Ovary (tissue), 10 donors: ENCODE measurements at places on chromosomes 1 and 21. TPM values are rescaled to one million over a fixed set of nuclear protein-coding genes. Genes with fewer than 3 reads are reported as not detected.

RGSL1 gene
- not detected for total RNA-seq

CFAP141 gene
- total RNA-seq: not detected

AADACL3 gene
- not detected for total RNA-seq

SLC66A1 gene
- 9.6 TPM for total RNA-seq

CFHR2 gene
- 0.38 TPM for total RNA-seq

KPRP gene
- not detected for total RNA-seq

DNA sequence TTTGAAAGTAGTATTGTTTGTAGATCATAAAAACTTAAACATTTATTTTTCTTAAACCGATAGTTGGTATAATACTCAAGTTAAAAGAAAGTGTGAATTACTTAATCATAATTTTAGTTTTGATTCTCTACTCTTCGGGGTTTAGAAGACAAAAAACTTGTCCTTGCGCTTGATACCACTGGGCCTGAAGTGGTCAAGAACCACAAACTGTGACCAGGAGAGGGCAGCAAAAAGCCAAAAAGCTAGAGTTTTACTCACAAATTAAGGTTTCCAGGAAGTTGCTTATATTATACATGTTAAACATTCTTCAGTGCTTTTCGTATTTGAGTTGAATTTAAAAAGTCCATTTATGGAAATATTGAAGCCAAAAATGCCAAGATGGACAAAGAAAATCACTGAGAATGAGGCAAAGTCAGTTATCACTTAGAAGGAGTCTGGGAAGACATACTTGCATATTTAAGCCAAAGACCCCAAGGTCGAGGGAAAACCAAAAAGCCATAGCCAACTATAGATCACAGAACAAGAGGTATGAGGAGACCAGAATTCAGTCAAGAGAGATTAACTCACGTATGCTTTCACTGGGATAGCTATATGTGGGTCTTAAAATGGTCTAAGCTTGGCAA is 34.2 kb downstream of the EFCAB7 start:
- H3K36me3 ChIP-seq: no peaks in the 10 kb centered on the region
- no peak overlapping the region for H3K4me3 ChIP-seq
- no peaks in the 10 kb centered on the region for H3K4me1 ChIP-seq
- no peak overlapping the region for H3K27ac ChIP-seq
- H3K27me3 ChIP-seq: no peaks in the 10 kb centered on the region

GRCh38 chr1:59266180-59266926 is 30.5 kb upstream of the FGGY start:
- no peak for DNase-seq
- H3K4me1 ChIP-seq: peaks cover 3% of the 10 kb centered on the region
- no peaks in the 10 kb centered on the region for H3K27me3 ChIP-seq
- H3K36me3 ChIP-seq: no peaks in the 10 kb centered on the region
- H3K4me3 ChIP-seq: no peak overlapping the region

- no peaks in the 10 kb centered on the region for H3K36me3 ChIP-seq
- no peaks in the 10 kb centered on the region for H3K4me1 ChIP-seq
- no peak overlapping the region for H3K27ac ChIP-seq
These were observed 294.0 kb downstream of the SMYD3 start for GRCh38 chr1:246213036-246213435.

GRCh38 chr21:44892095-44892494 is 18.6 kb upstream of the PTTG1IP start:
- H3K27ac ChIP-seq: no peak overlapping the region
- no peaks in the 10 kb centered on the region for H3K27me3 ChIP-seq
- H3K4me3 ChIP-seq: no peak overlapping the region
- DNase-seq: no peak

- no peaks in the 10 kb centered on the region for H3K27me3 ChIP-seq
- no peak overlapping the region for H3K27ac ChIP-seq
These were observed 21.9 kb upstream of the MORC3 start for GRCh38 chr21:36297938-36298572.

DNA sequence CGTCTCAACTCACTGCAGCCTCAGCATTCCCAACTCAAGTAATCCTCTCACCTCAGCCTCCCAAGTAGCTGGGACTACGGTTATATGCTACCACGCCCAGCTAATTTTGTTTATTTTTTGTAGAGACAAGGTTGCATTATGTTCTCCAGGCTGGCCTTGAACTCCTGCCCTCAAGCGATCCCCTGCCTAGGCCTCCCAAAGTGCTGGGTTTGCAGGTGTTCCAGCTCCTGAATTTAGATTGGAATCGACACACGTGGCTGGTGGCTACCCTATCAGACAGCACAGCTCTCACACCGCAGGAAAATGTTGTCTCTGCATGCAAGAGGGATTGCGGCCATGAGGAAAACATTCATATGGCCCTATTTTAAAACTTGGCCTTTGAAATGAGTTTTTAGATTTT is 76.7 kb upstream of the GALNT2 start:
- H3K36me3 ChIP-seq: no peaks in the 10 kb centered on the region
- no peak overlapping the region for H3K27ac ChIP-seq
- DNase-seq: no peak
- no peak overlapping the region for H3K4me3 ChIP-seq
- no peaks in the 10 kb centered on the region for H3K4me1 ChIP-seq

- DNase-seq: no peak
- H3K36me3 ChIP-seq: no peaks in the 10 kb centered on the region
- H3K4me3 ChIP-seq: no peak overlapping the region
- H3K27me3 ChIP-seq: no peaks in the 10 kb centered on the region
- no peak overlapping the region for H3K27ac ChIP-seq
These were observed 384.5 kb downstream of the LMX1A start for GRCh38 chr1:164971921-164972415.

- H3K27me3 ChIP-seq: no peaks in the 10 kb centered on the region
- H3K4me3 ChIP-seq: no peak overlapping the region
- no peak for DNase-seq
- no peaks in the 10 kb centered on the region for H3K36me3 ChIP-seq
- no peak overlapping the region for H3K27ac ChIP-seq
These were observed 75.3 kb upstream of the PALMD start for GRCh38 chr1:99570486-99571089.

DNA sequence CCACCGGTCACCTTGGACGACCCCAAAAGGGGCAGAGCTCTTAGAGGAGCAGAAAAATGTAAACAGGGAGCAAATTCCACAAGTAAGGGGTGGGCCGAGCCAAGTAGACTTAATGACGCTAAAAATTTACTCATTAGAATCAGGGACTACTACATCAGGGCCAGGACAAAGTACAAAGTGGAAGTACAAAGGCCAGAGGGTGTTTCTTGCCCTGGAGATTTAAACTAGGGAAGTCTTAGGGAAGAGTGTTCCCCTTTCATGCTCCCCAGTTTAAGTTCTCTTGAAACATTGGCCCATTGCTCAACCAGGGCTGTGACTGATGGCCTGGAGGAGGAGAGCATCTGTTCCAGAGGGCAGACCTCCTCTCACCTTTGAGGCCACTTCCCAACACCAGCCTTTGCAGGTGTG is 48.6 kb downstream of the BACH1 start:
- H3K27ac ChIP-seq: no peak overlapping the region
- H3K36me3 ChIP-seq: no peaks in the 10 kb centered on the region
- no peaks in the 10 kb centered on the region for H3K27me3 ChIP-seq
- no peak overlapping the region for H3K4me3 ChIP-seq
- no peak for DNase-seq

GRCh38 chr1:178232949-178233348 is 139.0 kb downstream of the RASAL2 start:
- H3K27ac ChIP-seq: no peak overlapping the region
- H3K36me3 ChIP-seq: no peaks in the 10 kb centered on the region
- H3K4me1 ChIP-seq: peaks cover 1% of the 10 kb centered on the region
- DNase-seq: no peak

- H3K27me3 ChIP-seq: no peaks in the 10 kb centered on the region
- no peak overlapping the region for H3K4me3 ChIP-seq
- DNase-seq: no peak
- H3K4me1 ChIP-seq: no peaks in the 10 kb centered on the region
These were observed 15.7 kb downstream of the RPTN start for GRCh38 chr1:152143150-152143887.

- H3K27me3 ChIP-seq: no peaks in the 10 kb centered on the region
- H3K36me3 ChIP-seq: no peaks in the 10 kb centered on the region
- H3K4me1 ChIP-seq: no peaks in the 10 kb centered on the region
- no peak for DNase-seq
- no peak overlapping the region for H3K4me3 ChIP-seq
These were observed 408.3 kb upstream of the NR5A2 start for GRCh38 chr1:199619223-199619622.

GRCh38 chr1:70617728-70618127 is 206.7 kb downstream of the CTH start:
- no peak for DNase-seq
- H3K27ac ChIP-seq: no peak overlapping the region
- H3K4me3 ChIP-seq: no peak overlapping the region
- H3K4me1 ChIP-seq: no peaks in the 10 kb centered on the region

GRCh38 chr21:38400195-38400919 is 97.9 kb downstream of the ERG start:
- no peak for DNase-seq
- no peak overlapping the region for H3K27ac ChIP-seq
- no peak overlapping the region for H3K4me3 ChIP-seq
- no peaks in the 10 kb centered on the region for H3K27me3 ChIP-seq
- H3K36me3 ChIP-seq: no peaks in the 10 kb centered on the region
- H3K4me1 ChIP-seq: no peaks in the 10 kb centered on the region

- H3K36me3 ChIP-seq: no peaks in the 10 kb centered on the region
- no peak overlapping the region for H3K4me3 ChIP-seq
- peaks cover 2% of the 10 kb centered on the region for H3K4me1 ChIP-seq
- no peak overlapping the region for H3K27ac ChIP-seq
- no peak for DNase-seq
- no peaks in the 10 kb centered on the region for H3K27me3 ChIP-seq
These were observed 12.2 kb downstream of the SDCCAG8 start for GRCh38 chr1:243267914-243268653.

DNA sequence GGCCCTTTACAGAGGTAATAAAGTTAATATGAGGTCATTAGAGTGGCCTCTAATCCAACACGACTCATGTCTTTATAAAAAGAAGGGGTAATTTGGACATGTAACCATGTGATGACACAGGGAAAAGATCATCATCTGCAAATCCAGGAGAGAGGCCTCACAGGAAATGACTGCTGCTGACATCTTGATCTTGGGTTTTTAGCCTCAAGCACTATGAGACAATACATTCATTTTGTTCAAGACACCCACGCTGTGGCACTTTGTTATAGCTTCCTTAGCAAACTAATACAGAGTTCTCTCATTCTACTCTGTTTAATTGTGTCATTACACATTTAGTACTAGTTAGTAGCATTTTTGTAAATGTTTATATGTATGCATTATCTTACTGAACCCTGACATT is 64.0 kb upstream of the RUNX1 start:
- no peak for DNase-seq
- H3K27me3 ChIP-seq: no peaks in the 10 kb centered on the region
- no peaks in the 10 kb centered on the region for H3K4me1 ChIP-seq
- no peaks in the 10 kb centered on the region for H3K36me3 ChIP-seq
- no peak overlapping the region for H3K4me3 ChIP-seq

DNA sequence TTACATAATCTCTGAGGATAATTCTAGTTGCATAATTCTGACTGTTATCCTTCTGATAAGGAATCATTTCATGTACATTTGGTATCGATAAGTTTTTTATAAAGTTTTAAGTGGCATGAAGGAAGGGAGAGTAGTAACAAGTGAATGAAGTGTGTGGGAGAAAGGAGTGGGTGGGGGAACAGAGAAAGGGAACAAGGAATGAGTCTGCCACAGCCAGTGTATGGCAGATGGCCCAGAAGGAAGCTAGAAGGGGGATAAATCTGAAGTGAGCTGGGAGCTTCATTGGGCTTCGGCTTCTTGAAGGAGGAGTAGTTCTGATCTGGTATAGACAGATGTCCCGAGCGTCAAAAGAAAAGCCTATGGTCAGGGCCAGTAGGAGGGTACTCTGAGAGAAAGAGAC is 18.6 kb downstream of the ZBTB40 start:
- peaks cover 18% of the 10 kb centered on the region for H3K4me1 ChIP-seq
- H3K27ac ChIP-seq: no peak overlapping the region
- H3K36me3 ChIP-seq: no peaks in the 10 kb centered on the region
- no peaks in the 10 kb centered on the region for H3K27me3 ChIP-seq
- DNase-seq: no peak

DNA sequence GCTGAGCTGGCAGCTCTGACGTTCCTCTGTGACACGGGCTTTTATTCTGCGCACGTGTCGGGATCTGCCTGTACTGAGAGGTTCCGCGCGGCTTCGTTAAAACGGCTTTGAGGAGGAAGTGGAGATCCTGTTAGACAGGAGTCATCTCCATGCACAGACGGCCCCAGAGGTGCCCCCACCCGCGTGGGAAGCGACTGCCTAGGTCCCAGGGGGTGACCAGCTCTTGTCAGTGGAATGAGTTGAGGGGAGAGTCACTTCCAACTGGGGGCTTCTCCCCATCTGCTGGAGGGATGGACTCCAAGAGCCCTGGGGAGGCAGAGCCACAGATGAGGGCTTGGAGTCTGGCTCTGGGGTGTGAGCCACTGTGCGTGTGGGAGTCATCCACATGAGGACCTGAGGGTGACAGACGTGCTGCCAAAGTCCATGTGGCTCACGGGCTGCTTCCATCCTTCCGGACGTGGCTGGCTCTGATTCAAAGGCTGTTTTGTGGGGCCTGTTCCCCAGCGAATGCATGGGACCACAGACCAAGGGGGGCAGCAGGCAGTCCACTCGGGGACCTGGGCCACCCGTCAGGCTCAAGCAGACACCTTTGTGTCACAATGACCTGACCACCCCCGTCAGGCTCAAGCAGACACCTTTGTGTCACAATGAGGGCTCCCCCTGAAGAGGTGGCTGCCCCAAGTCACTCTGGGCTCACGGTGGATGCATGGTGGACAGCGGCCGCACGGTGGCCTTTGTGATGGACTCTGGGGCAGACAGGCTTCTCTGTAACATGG is 26.8 kb downstream of the PTTG1IP start:
- no peak overlapping the region for H3K4me3 ChIP-seq
- no peak overlapping the region for H3K27ac ChIP-seq
- no peaks in the 10 kb centered on the region for H3K27me3 ChIP-seq
- peak; percentile 54 for DNase-seq

DNA sequence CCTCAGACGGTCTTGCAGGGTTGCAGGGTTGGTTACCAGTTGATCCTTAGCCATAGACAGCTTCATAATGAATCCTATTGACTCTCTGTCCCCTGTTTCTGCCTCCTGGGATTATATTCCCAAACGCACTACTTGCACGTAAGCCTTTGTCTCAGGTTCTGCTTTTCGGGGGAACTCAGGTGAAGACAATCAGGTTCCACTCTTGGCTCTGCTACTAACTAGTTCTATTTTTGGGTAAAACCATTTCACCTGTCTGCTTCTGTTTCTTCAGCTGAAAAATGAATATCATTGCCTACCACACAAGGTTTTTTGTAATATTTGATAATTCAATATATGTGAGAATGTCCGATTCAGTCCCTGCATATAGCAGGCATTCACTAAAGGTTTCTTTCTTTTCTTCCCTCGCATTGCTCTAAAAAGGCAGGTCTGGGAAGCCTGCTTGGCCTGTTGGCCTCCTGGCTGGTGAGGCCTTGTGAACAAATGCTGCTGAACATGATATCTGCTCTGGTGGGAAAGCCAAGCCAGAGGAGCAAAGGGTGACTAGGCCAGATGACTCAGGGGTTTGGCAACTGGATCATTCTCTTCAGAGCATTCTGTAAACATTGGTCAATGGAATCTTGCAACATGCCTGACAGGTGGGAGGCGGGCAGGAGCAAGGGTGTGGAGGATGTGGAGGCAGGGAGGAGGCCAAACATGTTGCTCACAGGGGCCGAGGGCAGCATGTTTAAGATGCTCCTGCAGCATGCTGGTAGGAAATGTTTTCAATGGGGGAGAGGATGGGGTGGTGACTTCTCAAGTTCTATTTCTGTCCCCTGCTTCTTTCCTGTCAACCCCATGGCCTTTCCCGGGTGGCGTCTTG is 23.8 kb downstream of the IER5 start:
- H3K36me3 ChIP-seq: no peaks in the 10 kb centered on the region
- no peak overlapping the region for H3K27ac ChIP-seq
- H3K4me1 ChIP-seq: no peaks in the 10 kb centered on the region
- no peaks in the 10 kb centered on the region for H3K27me3 ChIP-seq
